Naive thymus-derived CD4-positive, alpha-beta T cell (primary cell): ENCODE measurements at places on chromosomes 16 and 17. TPM values are rescaled to one million over a fixed set of nuclear protein-coding genes. Genes with fewer than 3 reads are reported as not detected.
A peak's percentile ranks its signal among the peaks of the same experiment; 100 is the strongest.

DNA sequence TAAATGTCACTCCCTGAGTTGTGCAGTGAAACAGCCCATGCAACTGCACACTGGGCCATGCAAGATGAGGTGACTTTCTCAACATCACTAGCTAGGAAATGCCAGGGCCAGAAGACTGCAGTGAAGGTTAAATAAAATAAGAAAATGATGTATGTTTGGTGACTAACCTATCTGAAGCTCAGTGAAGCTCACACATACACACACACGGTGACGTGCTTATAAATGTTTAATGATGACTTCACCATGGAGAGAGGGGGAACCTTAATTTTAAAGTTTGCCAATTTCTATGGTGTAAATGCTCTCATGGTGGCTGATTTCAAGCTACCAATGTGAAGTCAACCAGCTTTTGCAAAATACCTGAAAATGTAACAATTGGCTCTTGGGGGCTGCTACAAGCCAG, 166.4 kb downstream of the MAF start:
- H3K27ac ChIP-seq, result no peak overlapping the region
- H3K4me1 ChIP-seq, result no peaks in the 10 kb centered on the region
- H3K4me3 ChIP-seq, result no peak overlapping the region
- H3K27me3 ChIP-seq, result no peaks in the 10 kb centered on the region
- H3K36me3 ChIP-seq, result no peaks in the 10 kb centered on the region

Gene TBC1D3C
- not detected for total RNA-seq

- DNase-seq, result peak; percentile 60
- H3K4me3 ChIP-seq, result no peak overlapping the region
- peaks cover 39% of the 10 kb centered on the region for H3K36me3 ChIP-seq
- no peaks in the 10 kb centered on the region for H3K27me3 ChIP-seq
- H3K4me1 ChIP-seq, result no peaks in the 10 kb centered on the region
These were observed 119.6 kb downstream of the SPAG9 start for GRCh38 chr17:51000835-51001638.

GRCh38 chr17:347309-347899, 5.2 kb downstream of the RPH3AL start:
- no peak overlapping the region for H3K4me3 ChIP-seq
- no peaks in the 10 kb centered on the region for H3K4me1 ChIP-seq

DNA sequence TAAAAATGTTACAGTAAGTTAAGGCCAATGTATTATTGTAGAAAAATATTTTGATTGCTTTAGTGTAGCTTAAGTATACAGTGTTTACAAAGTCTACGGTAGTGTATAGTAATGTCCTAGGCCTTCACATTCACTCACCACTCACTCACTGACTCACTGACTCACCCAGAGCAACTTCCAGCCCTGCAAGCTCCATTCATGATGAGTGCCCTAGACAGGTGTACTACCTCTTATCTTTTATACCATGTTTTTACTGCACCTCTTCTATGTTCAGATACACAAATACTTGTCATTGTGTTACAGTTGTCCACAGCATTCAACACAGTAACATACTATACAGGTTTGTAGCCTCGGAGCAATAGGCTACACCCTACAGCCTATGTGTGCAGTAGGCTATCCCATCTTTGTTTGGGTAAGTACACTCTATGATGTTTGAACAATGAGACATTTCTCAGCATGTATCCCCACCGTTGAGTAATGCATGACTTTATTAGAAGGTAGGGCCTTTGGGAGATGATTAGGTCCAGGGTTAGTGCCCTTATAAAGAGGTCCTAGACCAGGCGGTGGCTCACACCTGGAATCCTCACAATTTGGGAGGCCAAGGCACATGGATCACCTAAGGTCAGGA, 117.8 kb downstream of the SLC39A11 start:
- H3K27ac ChIP-seq, result no peak overlapping the region
- no peaks in the 10 kb centered on the region for H3K27me3 ChIP-seq
- no peak for DNase-seq
- no peaks in the 10 kb centered on the region for H3K4me1 ChIP-seq
- H3K36me3 ChIP-seq, result no peaks in the 10 kb centered on the region

GRCh38 chr17:74148446-74148845, 55.0 kb upstream of the RPL38 start:
- no peak overlapping the region for H3K27ac ChIP-seq
- H3K4me1 ChIP-seq, result no peaks in the 10 kb centered on the region
- H3K4me3 ChIP-seq, result no peak overlapping the region
- no peak for DNase-seq
- H3K36me3 ChIP-seq, result no peaks in the 10 kb centered on the region

DNA sequence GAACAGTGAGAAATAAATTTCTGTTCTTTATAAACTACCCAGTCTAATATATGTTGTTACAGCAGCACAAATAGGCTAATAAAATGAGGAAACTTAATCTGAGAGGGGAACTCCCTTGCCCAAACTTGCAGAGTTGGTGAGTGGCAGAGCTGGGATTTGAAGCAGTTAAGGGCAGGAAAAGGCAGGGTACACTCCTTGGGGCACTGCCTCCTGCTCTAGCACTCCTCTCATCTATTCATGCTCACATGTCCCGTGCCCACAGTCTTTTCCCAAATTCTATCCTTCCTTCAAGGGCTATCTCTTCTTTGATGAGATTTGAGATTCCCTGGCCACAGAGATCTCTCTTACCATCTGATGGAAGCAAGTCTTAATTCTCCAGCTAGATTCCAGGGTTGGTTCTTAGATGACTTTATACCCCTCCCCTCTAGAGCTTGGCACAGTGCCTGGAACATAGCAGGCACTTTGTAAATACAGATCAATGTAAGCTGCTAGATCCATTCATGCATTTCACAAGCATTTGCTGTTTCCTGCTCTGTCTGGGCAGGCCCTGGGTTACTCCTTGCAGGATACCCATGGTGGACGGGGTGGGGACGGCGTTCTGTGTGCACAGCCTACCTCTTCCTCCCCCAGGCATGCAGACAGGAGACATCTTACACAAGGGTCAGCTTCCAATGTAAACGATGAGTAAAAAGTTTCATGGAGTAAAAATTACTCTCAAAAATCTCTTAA, 39.2 kb upstream of the ABCC12 start:
- no peaks in the 10 kb centered on the region for H3K4me1 ChIP-seq
- H3K27ac ChIP-seq, result no peak overlapping the region
- no peak overlapping the region for H3K4me3 ChIP-seq
- no peak for DNase-seq

DNA sequence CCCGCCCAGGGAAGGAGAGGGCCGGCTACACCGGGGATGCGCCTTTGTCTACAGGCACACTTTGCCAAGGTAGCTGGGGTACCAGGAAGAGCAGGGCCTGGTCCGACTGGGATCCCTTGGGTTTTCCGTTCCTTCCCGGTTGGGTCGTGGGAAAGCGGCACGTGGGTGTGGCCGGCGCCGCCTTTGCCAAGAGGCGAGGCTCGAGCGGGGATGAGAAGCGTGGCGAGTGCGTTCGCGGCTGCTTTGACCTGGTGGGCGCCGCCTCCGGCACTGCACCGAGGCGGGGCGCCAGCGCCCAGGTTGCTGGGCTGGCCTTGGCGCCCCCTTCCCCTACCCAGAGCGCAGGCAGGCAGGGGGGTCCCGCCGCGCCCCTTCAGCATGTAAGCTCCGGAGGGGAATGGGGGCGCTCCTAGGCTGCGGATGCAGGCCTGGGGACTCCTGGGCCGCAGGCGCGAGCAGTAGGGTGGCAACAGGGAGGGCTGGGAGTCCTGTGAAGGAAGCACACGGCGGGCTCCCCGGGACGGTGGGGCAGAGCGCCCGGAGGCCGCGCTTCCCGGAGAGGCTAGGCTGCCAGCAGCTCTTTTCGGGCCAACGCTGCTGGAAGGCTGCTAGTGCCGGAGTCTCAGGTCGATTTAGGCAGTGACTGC, 2.0 kb downstream of the HAS3 start:
- DNase-seq, result no peak
- no peak overlapping the region for H3K4me3 ChIP-seq
- H3K36me3 ChIP-seq, result no peaks in the 10 kb centered on the region
- no peaks in the 10 kb centered on the region for H3K27me3 ChIP-seq
- H3K27ac ChIP-seq, result no peak overlapping the region

DNA sequence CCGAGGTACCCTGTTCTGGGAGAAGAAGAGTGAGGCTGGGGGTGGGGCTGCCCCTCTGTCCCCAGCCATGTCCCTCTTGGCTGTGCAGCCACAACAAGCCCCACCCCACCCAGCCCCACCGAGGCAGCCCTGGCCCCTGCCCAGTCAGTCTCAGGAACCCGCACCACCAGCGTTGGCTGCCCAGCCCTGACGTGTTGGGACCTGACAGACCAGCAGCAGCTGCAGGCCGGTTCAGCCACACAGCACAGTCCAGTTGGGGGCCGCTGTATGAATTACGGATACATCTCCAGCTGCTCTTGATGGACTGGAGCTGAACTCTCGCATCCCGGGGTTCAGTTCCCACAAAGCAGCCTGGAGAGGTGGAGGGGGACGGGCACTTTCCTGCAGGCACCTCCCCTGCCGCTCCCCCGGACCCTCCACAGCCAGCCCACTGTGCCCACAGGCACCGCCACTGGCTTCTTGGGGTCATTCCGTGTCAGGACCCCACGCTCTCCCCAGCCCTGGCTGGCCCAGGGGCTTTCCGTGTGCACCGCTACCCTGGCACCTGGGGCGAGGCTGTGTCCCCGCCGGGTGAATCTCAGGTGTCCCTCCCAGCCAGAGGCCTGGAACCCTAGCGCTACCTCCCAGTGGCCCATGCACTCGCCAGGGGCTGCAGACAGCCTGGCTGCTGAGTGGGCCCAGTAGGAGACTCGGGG, 7.1 kb downstream of the CDH15 start:
- no peaks in the 10 kb centered on the region for H3K36me3 ChIP-seq
- DNase-seq, result no peak
- H3K27ac ChIP-seq, result no peak overlapping the region
- no peaks in the 10 kb centered on the region for H3K27me3 ChIP-seq
- no peak overlapping the region for H3K4me3 ChIP-seq

DNA sequence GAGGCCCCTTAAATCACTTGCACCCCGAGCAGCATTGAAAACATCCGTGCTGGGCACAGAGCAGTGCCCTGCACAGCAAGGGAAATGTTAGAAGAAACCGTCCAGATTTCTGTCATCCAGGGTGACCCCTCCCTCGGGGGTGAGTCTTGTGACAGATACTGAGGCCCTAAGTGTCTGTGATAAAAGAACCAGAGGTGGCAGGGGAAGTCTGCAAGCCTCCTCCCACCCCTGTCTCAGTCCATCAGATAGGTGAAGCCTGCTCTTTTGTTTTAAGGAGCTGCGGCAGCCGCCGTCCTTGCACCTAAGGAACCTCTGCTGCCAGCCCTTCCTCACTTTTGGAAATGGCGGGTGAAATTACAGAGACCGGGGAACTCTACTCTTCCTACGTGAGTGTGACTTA, 845 bp upstream of the NAT9 start:
- peak overlapping the region; percentile 78 for H3K27ac ChIP-seq
- H3K36me3 ChIP-seq, result no peaks in the 10 kb centered on the region

DNA sequence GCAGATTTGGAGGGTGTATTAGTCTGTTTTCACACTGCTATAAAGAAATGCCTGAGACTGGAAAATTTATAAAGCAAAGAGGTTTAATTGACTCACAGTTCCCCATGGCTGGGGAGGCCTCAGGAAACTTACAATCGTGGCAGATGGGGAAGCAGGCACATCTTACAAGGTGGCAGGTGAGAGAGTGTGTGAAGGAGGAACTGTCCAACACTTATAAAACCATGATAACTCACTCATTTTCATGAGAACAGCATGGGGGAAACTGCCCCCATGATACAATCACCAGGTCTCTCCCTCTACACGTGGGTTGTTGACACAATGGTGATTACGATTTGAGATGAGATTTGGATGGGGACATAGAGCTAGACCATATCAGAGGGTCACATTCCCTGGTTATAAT, 195.6 kb downstream of the RGS9 start:
- H3K36me3 ChIP-seq, result no peaks in the 10 kb centered on the region
- no peaks in the 10 kb centered on the region for H3K27me3 ChIP-seq
- no peak overlapping the region for H3K27ac ChIP-seq
- no peaks in the 10 kb centered on the region for H3K4me1 ChIP-seq
- H3K4me3 ChIP-seq, result no peak overlapping the region

Gene SLFN14
- not detected in 2 replicates for total RNA-seq

Gene TANGO6
- total RNA-seq, result 36.6 TPM

GRCh38 chr16:88744577-88745521, 38.5 kb downstream of the CTU2 start:
- H3K4me3 ChIP-seq, result no peak overlapping the region
- peaks cover 18% of the 10 kb centered on the region for H3K36me3 ChIP-seq
- peaks cover 31% of the 10 kb centered on the region for H3K4me1 ChIP-seq
- H3K27me3 ChIP-seq, result no peaks in the 10 kb centered on the region

- H3K4me3 ChIP-seq, result no peak overlapping the region
- H3K27me3 ChIP-seq, result no peaks in the 10 kb centered on the region
- H3K27ac ChIP-seq, result no peak overlapping the region
- DNase-seq, result no peak
These were observed 24.0 kb upstream of the ALKBH5 start for GRCh38 chr17:18159551-18160120.

Gene PIMREG
- total RNA-seq, result not detected

GRCh38 chr16:8622315-8622656, 788 bp downstream of the METTL22 start:
- no peaks in the 10 kb centered on the region for H3K27me3 ChIP-seq
- no peak for DNase-seq
- peaks cover 8% of the 10 kb centered on the region for H3K36me3 ChIP-seq

DNA sequence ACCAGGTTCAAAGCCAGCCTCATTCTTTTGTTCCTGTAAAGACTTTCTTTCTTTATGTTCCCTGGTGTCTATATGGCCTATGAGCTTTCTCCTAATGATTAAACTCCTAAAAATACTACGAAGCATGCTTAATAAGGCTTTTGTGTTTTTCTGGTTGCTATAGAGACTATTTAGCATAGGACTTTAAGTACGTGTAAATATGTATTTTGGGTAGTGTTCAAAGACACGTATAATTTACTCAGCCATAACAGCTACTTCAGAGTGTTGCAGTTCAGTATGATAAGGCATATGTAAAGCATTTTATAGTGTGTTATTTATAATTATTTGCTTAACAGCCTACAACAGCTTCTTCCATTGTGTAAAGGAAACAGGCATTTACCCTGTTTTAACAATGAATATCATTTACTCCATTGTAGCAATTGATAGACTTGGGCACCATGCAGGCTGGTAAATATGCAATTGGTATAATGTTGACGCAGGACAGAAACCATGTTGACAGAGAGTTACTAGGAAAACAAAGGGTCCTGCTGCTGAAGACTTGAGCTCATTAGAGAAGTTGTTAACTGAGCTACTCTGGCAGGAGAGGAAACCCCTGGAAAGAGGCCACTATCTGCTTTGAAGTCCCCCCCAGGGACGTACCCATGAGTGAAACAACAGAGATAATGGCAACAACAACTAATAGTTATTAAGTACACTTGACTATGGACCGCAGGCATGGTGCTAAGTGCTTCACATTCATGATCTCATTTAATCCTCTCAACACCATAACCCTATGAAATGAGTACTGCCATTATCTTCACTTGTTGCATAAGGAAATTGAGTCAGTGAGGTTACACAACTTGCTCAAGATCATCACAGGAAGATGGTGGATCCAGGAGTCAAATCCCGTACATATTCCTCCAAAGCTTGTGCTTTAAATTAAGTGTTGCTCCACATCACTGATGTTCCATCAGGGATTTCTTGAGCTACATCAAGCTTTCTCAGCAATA, 342.2 kb upstream of the DYNLRB2 start:
- no peaks in the 10 kb centered on the region for H3K27me3 ChIP-seq
- no peaks in the 10 kb centered on the region for H3K4me1 ChIP-seq
- no peak overlapping the region for H3K4me3 ChIP-seq
